ENCODE measurements at places on chromosomes 1 and 21.
A peak's percentile ranks its signal among the peaks of the same experiment; 100 is the strongest.

DNA sequence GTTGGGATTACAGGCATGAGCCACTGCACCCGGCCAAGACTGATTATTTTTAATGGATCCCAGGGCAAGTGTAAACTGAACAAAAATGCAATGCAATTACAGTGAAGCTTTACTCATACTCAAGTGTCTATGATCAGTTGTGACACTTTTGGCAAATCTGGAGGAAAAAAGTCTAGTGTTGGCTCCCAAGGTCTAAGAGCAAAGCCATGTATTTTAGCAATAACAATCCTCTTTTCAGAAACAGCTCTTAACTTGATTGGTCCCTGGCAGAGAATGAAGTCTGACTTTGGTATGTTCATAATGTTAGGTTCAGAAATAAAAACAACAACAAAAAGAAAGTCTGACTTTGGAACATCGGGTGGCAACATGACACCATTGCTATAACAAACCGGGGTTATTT lies 40.2 kb upstream of the C1orf53 start:
- ATAC-seq = no peak

DNA sequence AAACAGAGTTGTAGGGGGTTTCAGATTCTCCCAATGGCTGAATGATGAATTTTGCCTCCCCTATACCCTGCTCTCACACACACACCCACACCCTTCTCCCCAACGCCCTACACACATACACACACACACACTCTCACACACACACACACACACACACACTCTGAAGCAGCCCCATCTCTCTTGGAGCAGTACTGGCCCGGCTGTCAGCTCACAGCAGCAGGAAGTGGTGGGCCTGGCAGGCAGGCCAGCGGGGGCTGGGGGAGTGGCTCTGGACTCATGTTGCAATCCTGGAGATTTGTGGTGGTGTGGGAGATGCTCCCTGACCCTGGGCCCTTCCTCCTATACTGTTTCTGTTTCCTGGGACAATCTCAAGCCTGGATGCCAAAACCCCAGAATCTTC lies 2.2 kb downstream of the IKBKE start:
- no peak for ATAC-seq

DNA sequence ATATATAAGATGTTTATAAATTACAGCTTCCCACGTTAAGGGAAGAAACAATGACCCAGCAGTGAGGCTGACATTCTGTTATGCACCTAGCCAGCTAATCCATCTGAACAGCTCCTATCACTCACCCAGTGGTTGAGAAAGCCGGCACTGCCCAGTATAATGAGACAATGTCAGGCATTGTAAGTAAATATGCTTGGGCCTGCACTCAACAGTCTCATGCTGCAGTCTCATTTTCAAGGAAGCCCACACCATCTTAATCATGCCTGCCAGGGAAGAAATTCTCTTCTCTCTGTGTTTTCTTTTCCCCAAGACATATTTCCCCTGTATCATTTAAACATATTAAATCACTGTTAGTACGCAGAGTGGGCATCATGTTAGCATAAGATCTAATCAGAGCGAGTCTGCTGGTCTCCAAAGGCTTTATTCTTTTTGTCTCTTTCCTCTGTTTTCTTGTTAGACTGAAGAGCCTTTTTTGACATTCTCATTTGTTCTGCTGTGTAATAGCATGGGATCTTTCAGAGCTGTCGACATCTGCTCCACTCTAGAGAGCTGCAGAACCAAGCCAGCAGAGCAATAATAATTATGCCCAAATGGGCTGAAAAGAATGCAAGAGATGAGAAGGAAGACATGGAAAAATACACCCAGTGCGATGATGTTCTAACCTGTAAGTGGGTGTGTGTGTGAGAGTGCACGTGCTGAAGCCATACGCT lies 67.6 kb upstream of the SLC22A15 start:
- peak; percentile 36 for ATAC-seq

- ATAC-seq = no peak
Measured at GRCh38 chr1:1124786-1125642, 9.1 kb upstream of the C1orf159 start.

DNA sequence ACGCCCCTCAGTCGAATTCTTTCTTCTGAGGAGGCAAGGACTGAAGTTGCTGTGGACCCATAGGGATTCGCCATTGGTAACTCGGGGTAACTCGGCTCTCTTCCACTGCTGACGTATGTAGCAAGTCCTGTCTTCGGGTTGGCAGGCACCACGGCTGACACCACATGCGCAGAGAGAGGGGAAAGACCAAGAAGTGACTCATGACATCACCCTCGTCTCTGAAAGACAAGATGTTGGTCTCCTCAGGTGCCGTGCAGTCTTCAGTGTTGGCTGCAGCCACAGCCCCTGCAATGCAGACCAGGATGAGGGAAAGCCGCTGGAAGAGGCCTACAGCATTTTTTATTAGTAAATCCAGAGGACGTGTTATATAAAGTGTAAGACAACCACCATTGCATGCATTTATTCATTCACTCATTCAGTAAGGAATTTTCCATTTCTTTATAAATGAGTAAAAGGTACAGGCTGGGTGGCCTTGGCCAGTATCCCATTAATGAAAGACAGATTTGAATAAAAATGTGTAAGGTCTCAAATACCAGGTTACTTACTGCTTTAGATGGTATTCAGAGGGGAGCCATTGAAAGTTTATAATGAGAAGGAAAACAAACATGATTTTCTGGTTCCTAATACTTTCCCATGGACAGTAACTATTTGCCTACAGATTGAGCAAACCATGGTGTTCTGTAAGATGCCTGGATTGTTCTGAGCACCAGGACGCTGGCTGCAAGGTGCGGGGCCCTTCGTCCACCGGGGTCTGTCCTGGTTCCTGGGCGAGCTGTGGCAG lies 50.7 kb upstream of the IRF2BP2 start:
- ATAC-seq = no peak

DNA sequence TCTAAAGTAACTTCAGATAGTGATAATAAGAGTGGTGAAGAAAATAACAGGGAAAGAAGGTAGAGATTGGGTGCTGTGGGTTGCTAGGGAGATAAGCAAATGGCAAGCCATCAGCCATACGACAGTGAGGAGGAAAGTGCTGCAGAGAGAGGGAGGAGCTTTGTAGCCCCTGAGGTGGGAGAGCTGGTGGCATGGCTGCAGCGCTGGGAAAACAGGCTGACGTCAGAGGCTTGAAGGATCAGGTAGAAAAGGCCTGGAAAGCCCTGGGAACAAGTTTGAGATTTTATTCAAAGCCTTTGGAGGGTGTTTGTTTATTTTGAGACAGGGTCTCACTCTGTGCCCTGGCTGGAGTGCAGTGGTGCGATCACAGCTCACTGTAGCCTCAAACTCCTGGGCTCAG lies 109.5 kb downstream of the NMNAT2 start:
- ATAC-seq = no peak

GRCh38 chr1:198143797-198144196 lies 13.0 kb upstream of the NEK7 start:
- ATAC-seq = no peak

DNA sequence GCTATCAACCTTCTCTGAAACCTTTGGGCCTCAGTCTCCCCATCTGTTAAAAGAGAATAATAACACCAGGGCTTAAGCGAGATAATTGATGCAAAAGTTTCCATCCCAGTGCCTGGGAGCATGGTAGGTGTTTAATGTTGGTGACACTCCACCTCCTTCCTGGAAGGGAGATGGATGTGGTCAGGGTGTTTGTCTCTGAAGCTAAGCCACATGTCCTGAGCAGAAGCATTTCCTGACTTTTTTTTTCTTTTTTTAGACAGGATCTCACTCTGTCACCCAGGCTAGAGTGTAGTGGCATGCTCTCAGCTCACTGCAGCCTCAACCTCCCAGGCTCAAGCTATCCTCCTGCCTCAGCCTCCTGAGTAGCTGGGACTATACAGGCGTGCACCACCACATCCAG lies 72.6 kb upstream of the HMGB4 start:
- ATAC-seq = no peak

DNA sequence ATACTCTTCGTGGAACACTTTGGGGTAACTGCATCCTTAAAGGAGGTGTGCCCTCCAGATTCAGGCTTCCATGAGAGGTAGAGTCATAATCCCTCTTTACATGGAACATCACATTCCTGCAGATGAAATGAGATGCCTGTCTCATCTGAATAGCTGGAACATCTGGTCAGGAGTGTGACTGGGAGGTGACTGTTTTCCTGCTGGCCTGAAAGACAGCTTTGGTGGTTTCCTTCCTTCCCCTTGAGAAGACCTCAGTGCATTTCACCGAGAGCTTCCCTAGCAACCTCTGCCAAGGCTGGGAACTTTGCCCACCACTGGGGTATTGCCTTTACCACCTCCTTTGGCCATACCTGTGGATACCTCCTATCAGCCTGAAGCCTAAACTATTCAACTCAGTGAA lies 46.7 kb upstream of the GUCA2A start:
- no peak for ATAC-seq

DNA sequence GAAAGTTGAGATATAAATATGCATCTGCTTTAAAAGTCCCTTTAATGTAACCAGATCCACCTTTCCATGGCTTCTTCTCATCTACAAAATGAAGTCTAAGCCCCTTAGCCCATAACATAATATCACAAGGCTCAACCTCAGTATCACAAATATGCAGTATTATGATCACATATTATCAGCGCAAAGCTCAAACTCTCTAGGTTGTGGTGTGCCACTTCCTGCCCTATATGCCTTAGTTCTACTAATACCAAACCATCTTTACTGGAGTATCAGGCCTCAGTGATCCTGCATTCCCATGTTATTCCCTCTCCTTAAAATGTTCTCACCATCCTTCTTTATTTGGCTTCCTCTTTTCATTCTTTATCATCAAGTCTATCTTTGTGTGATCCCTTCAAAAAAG lies 301.8 kb downstream of the NEGR1 start:
- ATAC-seq = no peak

- ATAC-seq = no peak
Measured at GRCh38 chr1:16900751-16901150, 5.0 kb downstream of the RNU1-2 start.

- ATAC-seq = no peak
Measured at GRCh38 chr1:150473659-150474058, 13.6 kb upstream of the TARS2 start.

GRCh38 chr1:6396998-6397397 lies 3.4 kb upstream of the ACOT7 start:
- no peak for ATAC-seq

DNA sequence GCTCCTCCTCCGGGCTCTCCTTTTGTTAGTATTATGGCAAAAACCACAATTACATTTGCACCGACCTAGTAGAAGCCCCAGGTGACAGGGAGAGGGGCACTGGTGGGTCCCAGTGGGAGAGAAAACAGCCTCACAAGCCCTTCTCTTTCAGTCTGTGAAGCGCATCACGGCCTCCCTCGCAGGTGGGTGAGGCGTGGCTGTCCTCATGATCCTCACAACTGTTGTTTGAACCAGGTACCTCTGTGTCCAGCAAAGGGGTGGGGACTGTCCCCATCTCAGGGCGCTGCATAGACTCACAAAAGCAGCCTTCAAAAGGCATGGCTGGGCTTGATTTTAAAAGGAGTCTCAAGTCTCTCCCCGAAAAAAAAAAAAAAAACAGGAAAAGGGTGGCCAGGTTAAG lies 7.9 kb upstream of the C2CD2 start:
- ATAC-seq = no peak

DNA sequence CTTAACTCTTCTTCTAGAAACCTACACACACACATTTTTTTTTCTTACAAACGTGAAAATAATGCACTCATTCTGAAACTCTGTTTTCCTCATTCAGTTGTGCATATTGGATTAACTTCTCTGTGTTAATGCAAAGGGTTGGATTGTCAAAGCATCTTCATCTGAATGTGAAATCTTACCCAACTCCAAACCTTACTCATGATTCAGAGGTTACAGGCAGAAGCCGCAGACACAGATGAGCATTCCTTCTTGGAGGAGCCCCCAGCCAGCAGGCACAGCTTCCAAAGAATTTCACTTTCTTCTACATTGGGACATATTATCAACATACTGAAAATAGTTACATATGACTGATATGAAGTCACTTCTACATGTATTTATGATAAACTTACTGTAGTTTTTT lies 15.7 kb downstream of the PATJ start:
- no peak for ATAC-seq

DNA sequence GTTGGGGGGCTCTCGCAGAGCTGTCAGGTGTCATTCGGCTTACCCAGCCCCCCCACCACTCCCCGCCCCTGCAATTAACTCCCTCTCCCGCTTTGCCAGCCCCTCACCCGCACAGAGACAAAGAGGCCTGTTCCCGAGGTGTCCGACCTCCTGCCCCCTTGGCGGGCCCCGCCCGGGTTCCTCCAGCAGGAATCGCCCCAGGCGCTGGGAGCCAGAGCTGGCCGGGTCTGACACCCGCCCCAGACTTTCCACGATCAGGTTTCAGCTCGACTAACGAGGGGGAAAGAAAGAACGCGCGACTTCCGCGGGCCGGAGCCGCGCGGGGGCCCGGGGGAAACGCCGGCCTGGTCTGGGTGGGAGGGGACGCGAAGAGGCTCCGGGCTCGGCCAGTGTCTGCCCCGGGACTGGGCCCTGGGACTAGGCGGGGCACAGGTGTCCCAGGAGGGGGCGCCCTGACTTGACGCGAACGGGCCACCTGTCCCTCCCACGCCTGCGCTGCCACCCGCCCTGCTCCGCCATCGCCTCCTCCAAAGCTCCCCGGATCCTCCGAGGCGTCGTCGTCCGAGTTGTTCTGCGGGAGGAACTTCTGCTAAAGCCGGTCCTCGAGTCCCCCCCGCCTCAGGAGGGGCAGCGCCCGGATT lies 36.4 kb upstream of the HHAT start:
- ATAC-seq = peak; percentile 67

- no peak for ATAC-seq
Measured at GRCh38 chr1:156930483-156930882, 10.1 kb downstream of the LRRC71 start.

- ATAC-seq = no peak
Measured at GRCh38 chr21:45580576-45581321, 38.5 kb upstream of the SLC19A1 start.

- ATAC-seq = no peak
Measured at GRCh38 chr21:42031816-42032215, 21.7 kb upstream of the ZBTB21 start.

DNA sequence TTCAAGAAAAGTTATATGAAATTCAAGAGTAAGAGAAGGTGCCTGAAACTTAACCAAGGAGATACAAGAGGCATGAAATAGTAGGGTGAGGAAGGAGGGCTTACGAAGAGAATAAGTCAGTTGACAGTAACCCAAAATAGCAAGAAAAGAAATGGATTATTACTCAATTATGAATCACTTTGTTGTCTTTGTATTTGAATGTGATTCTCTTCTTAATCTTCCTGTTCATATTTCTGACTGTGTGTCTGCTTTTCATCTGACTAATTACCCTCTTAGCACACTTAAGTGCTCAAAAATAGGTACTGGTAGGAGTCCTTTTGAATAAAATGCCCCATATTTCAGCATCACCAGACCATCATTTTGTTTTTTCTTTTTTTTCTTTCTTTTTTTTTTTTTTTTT lies 39.4 kb downstream of the GLMN start:
- peak; percentile 37 for ATAC-seq

GRCh38 chr1:33260439-33260838 lies 4.1 kb downstream of the ZNF362 start:
- no peak for ATAC-seq

DNA sequence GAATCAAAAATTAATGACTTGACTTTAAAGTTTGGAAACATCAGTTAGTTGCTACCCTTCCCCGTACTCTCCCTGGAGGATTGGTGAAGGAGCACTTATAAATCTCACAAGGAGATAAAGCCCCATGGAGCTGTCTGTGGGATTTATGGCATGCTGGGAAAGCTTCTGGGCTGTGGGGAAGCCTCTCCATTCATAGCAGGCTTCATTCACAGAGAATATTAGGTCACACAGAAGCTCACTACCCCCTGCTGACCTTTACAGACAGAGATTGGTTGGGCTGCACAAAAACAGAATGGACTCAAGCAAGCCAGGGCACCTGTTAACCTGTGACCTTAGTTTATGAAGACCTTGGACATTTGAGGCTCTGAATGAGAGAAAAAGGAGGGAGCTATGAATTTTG lies 32.1 kb downstream of the RGL1 start:
- ATAC-seq = no peak

Data from esophagus mucosa (tissue), 1 donor.